ENCODE measurements at places on chromosomes 3 and 15.

GRCh38 chr15:41340189-41340695 is 7.6 kb downstream of the NUSAP1 start:
- no peak for DNase-seq

- no peak for DNase-seq
Measured at GRCh38 chr3:15977090-15977489, 179.3 kb upstream of the ANKRD28 start.

DNA sequence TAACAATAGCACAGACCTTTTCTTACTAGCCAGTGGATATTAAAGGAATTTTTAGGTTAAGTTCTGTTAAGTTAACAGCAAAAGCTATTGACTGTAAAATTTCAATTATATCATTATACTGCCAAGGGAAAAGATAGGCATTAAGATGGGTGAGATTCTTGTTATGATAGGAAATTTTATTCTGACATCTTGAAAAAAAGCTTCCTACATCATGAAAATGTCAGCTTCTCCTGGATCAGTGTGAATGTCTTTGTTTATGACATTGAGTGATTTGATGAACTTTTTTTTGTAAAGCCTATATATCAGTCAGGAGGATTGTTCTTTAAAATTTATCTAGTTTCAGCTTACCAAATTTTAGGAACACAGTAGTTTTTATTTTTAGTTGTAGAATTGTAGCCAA is 47.4 kb upstream of the SLITRK3 start:
- no peak for DNase-seq

- no peak for DNase-seq
Measured at GRCh38 chr3:6862041-6862879, 1.3 kb downstream of the GRM7 start.

GRCh38 chr3:25578059-25578458 is 86.6 kb downstream of the TOP2B start:
- no peak for DNase-seq

GRCh38 chr3:159637883-159638542 is 350.6 kb upstream of the IL12A start:
- DNase-seq: no peak

DNA sequence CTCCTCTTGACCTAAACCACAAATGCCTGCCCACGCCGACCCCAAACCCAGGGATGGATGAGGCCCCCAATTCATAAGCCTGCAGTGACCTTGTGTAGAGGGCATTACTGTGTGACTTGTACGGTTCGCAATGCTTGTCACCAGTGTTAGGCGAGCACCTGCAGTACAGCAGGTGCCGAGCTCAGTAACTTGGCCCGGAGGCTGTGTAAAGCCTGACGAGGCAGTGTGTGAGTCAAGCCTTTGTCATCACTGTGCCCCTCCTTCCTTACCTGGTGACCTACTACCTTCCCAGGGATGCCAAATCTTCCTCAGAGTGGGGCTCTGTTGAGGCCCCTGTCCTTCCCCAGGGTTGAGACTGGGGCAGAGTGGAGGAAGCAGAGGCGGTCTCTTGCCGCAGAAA is 37.2 kb upstream of the TMEM115 start:
- no peak for DNase-seq

- DNase-seq: no peak
Measured at GRCh38 chr3:3134750-3135448, 8.2 kb downstream of the TRNT1 start.

GRCh38 chr3:145649368-145649887 is 511.6 kb downstream of the PLOD2 start:
- no peak for DNase-seq

DNA sequence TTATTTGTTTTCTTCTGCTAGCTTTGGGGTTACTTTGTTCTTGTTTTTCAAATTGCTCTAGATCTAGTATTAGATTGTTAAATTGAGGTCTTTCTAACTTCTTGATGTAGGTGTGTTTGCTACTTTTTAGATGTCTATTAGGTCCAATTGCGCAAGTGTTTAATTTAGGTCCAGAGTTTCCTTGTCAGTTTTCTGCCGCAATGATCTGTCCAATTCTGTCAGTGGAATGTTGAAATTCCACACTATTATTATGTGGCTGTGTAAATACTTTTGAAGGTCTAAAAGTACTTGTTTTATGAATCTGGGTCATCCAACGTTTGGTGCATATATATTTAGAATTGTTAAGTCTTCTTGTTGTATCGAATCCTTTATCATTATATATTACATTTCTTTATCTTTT is 324.4 kb upstream of the SGO1 start:
- no peak for DNase-seq

GRCh38 chr15:57171426-57171825 is 204.9 kb upstream of the CGNL1 start:
- DNase-seq: no peak

DNA sequence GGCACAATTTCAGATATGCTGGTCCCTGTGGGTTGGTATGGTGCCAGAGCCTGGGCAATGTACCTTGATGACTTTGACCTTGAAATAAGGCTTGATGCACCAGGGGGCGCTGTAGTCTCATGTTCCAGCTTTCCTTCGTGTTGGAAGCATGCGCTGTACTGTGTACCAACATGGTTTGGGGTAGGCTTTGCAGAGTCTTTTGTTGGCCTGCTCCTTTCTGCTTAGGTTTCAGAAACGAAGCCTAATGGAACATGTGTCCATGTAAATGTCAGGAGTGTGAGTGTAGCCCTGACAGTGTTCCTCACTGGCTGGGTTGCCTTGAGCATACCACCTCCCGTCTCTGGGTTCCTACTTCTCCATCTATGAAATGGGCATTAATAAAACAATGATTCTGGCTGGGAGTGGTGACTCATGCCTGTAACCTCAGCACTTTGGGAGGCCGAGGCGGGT is 3.6 kb upstream of the CCR4 start:
- DNase-seq: peak; percentile 20

GRCh38 chr3:165201964-165202363 is 5.8 kb upstream of the SLITRK3 start:
- DNase-seq: no peak

- no peak for DNase-seq
Measured at GRCh38 chr3:25410703-25411102, 17.4 kb upstream of the RARB start.

DNA sequence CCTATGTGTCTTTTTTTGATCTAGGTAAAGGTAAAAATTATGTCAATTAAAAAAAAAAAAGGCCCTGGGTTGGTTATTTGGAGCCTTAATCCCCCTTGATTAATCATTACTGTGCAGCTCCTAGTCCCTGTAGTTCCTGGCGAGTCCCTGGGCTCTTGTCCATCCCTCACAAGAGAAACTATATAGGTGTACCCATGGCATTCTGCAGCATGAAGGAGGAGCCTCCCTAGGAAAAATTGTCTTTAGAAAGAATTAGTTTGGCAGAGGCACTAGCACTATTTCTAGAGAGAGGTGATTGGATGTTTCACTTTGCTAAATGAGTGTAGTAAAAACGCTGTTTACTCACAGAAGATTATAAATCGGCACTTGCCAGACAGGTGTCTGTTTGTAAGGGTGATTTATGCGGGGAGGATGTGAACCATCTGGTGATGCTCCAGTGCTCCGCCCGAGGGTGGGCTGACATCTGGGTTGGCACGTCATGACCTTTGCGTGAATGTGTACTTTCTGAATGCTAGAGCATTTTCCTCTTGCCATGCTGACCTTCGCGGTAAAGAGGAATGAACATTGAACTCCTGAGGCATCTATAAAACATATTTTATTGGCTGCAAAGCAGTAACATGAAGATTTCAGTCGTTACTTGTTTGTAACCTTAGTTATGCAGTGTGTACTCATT is 12.6 kb downstream of the PLCL2 start:
- DNase-seq: no peak

- DNase-seq: no peak
Measured at GRCh38 chr3:123499322-123499721, 50.4 kb upstream of the ADCY5 start.

DNA sequence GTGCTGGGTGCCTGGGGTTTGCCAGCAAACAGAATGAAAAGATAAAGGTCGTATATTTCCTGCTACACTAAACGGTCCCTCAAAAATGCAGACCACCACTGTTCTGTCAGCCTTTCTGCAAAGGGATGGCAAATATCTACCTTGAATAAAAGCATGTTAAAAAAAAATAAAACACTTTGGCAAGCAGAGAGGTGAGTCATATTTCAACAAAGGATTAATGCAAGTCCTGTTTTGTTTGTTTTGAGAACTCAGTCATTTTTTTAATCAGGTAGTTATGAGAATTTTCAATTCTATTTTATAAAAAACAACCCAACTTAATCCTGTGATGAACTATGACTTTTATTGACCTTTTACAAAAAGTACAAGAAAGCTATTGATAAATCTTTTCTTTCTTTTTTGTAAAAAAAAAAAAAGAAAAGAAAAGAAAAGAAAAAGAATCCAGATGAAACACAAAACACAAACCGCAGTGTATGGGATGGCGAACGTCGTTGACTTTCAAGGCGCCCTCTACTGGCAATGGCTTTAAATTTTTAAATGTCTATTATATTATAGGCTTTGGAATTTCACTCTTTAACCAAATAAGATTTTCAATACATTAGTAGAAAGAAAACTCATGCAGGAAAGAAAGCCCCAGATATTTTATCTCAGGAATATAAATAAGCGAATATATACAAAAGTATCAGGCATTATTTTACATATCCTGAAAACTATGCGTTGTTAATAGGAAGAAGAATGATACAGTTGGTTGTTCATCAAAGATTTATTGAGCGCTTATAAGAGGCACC is 87.8 kb downstream of the NCEH1 start:
- no peak for DNase-seq

DNA sequence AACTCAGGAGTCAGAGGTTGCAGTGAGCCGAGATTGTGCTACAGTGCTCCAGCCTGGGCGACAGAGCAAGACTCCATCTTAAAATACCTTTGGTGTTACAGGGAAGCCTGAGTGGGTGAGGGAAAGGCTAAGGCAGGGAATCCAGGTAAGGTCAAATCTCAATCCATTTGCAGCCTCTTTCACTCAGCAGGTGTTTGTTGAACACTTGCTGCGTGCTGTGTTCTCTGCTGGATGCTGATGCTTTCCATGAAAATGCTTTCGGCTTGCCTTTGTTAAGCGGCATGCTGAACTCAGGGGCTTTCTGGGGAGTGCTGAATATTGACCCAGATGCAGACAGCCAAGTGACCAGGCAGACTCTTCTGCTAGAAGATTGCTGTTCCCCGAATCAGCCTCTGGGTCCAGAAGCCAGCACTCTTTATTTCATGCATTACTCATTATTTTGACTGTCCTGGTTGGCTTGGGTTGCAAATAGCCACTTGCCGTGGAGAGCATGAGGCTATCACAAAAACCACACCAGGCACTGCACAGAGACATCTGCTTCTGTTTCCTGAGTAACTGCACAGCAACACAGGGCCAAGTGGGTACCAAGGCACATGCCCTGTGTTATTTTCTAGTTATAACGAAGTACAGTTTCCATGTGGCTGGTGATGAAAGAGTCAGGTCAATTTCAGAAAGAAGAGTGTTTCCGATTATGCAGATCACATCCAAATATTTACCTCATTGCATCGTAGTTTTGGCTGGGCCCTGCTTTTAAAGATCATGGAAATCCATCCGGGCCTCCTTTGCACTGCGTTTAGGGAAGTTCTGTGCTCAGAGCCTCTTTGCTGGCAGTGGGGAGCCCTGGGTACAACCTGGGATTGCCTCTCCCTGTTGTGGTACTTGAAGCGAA is 88.6 kb downstream of the THSD4 start:
- no peak for DNase-seq

- no peak for DNase-seq
Measured at GRCh38 chr3:127551178-127551577, 39.4 kb downstream of the TPRA1 start.
